ENCODE measurements at places on chromosomes 12 and 14.

GRCh38 chr12:75628916-75629315, 117.5 kb upstream of the KRR1 start:
- no peak for DNase-seq

DNA sequence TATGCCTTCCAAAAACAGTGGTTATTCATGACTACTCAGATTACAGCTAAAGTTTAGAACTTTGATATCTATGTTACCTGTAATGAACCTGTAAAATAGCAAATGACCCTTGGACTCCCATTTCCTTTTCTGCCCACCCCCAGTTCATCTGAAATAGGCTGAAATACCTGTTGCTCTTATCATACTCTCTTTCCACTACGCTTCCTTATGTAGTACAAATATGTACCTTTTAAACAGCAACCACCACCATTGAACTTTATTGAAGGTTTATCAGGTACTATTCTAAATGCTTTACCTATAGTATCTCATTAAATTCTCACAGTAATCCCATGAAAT, 239.7 kb downstream of the SSPN start:
- DNase-seq = no peak

DNA sequence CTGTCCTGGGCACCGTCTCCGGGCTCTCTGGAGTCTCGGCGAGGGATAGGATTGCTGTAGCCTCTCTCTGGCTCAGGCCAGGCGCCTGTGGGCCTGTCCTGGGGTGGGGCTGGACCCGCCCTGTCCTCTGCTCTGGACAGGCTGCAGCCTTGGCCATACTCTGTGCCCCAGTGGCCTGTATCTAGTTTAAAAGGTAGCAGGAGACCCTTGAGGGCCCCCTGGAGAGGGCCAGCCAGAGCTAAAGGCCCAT, 1.8 kb downstream of the KIF26A start:
- DNase-seq = no peak

- DNase-seq = peak; percentile 24
Observed at GRCh38 chr14:103880348-103881267, 33.2 kb upstream of the PPP1R13B start.

- peak; percentile 51 for DNase-seq
Observed at GRCh38 chr12:18805516-18806248, 67.8 kb downstream of the CAPZA3 start.

DNA sequence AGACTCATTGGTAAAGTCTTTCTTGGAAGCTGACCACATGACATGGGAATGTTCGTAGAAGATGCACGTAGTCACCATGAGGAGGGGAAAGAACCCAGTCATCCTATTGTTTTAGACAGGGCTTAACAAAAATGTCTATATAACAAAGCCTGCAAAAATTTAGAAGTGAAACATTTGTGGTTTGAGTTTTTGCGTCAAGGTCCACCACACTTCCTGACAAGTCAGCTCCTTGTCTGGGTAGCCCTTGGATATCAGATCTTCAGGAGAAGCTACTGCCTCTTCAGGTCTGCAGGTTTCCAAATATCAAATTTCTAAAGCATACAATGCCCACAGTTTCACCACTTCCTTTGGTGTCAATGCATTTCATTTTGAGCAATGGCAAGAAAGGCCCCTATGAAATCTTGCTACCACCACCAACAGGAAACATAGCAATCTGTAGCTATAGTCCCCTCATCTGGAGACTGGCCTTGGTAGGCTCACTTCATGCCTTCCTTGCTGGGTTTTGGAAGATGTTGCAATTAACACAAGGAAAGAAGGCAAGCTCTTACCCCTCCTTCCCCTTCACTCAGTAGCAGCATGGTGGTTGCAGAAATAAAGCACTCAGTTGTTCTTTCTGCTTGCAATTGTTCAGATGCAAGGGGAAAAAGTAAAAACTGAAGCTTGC, 235.2 kb downstream of the PCNX1 start:
- no peak for DNase-seq

GRCh38 chr14:59360233-59360632, 104.9 kb downstream of the GPR135 start:
- DNase-seq = no peak

DNA sequence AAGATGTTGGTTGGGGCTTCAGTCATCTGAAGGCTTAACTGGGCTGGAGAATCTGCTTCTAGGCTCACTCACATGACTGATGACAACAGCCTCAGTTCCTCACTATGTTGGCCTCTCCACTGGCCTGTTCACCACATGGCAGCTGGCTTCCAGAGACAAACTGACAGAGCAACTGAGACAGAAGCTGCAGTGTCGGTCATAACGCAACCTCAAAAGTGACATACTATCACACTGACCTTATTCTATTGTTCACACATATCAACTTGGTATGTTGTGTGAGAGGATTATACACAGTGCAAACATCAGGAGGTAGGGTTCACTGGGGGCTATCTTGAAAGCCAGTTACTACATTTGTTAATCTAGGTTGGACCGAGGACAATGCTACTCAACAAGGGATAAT, 92.9 kb downstream of the PAWR start:
- DNase-seq = no peak

- DNase-seq = no peak
Observed at GRCh38 chr12:125434936-125435443, 369.8 kb downstream of the AACS start.

DNA sequence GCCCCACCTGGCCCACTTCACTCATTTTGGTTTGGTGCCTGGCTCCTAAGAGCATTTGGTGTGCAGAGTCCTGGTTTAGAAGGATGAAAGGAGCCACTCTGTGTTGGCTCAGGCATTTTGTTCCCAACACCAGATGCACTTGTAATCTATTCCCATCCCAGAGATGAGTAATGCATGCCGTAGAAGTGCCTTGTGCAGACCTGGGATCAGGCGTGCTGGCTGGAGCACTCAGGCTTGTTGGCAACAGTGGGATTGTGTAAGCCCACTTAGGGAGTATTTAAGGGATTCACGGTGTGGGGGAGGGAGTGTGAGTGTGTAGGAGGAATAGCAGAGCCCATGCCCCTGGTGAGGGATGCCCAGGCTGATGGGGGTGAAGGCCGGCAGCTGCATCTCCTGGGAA, 501.5 kb upstream of the TBX3 start:
- DNase-seq = no peak

DNA sequence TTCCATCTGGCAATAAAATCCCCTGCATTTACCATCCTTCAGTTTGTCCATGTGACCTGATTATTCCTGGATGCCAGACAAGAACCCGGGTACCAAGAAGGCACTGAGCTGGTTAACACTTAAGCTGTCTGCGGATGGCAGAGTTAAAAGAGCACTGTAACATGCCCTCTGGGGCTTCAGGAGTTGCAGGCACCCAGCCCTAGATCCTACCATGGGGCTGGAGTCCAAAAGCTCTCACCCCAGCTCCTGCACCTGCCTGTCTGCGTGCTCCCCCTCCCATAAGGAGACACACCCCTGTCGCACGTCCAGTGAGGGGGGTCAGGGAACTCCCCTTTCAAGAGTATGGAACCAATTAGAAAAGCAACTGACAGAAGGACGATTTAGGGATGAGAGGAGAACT, 14.6 kb upstream of the FBXO34 start:
- no peak for DNase-seq

DNA sequence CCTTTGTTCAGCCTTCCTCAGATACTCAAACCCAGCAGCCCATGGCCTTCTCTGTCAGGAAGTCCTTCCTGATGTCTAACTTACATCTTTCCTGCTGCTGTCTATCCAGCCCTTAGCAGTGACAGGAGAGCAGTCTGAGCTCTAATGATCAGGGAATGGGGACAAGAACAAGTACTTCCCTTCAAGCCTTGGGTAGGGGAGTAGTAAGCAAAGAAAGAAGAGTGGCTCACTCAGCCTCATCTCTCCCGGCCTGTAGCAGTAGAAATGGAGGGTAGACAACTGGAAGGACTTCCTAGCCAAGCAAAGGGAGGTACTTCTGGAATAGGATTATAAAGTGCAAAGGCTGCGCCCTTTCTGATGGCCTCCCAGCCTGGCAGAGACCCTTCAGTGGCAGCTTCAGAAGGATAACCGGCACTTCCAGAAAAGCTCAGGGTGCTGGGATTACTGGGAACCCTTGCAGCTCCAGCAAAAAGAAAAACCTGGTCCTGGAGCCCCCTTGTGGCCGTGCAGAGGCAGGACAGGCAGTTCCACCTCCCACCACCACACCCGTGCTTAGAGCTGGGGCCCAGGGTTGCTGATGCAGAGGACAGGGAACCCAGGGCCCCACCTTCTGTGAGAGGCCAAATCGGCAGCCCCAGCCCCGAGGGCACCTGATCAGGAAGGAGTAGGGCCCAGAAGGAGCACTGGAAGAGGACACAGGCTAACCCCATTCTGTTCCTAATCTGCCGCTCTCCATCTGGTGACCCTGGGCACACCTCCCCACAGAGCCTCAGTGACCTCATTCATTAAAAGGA, 12.4 kb upstream of the SMUG1 start:
- peak; percentile 84 for DNase-seq

DNA sequence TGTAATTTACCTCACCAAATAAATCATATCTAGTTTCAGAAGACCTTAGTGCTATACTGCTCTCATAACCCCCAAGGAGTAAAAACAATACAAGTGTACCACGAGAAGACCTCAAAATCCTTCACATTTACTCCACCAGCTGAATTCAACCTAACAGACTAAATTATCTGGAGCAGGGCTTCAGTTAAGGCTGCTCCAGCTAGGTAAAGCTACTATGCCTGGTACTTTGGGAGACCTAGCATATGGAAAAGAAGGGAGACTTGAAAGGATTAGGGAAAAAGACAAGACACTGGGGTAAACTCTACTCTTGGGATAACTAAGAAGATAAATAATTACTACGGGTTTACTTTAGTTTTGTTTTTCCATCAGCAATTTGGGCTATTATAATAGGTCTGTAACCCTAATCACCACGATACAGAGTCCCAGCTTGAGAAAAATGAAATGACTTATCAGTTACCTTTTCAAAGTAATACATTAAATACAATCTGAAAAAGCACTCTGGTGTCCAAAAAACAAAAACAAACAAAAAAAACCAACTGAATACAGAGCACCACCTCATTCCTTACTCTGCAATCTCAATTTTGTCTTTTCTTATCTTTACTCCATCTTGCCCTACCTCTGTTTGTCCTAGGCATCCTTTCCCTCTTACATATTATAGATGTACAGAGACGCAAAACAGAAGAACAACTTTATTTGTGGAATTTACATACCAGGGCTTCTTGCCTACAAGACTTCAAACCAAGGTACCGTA, 2.1 kb downstream of the EML5 start:
- no peak for DNase-seq

DNA sequence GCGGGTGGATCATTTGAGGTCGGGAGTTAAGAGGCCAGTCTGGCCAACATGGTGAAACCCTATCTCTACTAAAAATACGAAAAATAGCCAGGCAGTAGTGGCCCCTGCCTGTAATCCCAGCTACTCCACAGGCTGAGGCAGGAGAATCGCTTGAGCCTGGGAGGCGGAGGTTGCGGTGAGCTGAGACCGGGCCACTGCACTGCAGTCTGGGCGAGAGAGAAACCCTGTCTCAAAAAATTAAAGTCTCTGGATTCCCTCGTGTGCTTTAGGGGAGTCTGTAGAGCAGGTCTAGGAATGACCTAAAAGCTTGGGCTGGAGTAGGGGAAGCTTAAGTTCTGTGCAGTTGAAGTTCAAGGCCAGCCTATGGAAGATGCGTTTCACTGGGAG, 697 bp upstream of the TULP3 start:
- DNase-seq = no peak

DNA sequence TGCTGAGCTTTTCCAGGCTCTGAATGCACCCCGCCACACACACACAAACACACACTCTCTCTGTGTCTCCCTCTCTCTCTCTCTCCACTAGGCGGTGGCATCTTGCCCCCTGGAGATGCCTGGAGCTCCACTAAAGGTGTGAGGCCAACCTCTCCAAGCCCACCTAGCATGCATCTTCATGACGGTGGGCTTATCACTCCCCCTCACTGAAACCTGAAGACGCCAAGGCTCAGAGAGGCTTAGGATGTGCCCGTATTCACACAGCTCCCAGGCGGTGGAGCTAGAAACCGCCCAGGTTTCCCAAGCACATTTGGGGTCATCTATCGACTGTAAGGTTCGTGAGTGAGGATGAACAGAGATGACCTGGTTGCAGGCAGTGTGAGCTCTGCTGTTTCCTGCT, 42.6 kb upstream of the BCL11B start:
- DNase-seq = no peak

DNA sequence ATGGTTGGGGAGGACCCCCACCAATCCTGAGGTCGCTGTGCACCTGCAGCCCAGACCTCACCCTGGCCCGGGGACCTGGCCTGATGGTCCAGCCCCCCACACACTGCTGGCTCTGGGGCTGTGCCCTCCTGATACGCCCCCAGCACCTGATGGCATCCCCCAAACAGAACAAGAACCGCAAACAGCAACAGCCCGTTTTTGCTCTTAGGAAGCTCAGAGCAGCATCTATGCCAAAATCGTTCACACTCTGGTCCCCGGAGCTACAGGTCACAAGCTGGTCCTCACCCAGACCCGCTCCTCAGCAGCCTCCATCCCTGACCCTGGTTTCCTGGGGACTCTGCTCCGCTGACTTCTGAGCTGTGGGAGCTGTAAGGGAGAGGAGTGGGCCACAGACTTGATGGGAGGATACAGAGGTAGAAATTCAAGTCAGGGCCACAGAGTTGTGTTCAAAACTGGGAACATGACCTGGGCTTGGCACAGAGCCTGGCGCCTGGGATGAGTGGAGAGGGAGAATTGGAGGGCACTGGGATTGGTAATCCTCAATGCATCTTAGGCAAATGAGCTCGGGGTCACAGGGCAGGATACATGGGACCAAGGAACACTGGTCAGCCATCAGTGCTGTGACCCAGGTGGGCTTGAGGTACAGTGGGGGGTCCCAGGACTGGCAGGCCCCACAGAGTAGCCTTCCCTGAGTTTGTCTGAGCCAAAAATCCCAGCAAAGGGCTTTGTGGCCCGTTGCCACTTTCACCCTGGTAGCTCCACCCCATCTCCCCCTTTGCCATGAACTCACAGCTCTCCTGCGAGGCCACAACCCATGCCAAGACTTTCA, 170.9 kb upstream of the RTL1 start:
- DNase-seq = no peak

DNA sequence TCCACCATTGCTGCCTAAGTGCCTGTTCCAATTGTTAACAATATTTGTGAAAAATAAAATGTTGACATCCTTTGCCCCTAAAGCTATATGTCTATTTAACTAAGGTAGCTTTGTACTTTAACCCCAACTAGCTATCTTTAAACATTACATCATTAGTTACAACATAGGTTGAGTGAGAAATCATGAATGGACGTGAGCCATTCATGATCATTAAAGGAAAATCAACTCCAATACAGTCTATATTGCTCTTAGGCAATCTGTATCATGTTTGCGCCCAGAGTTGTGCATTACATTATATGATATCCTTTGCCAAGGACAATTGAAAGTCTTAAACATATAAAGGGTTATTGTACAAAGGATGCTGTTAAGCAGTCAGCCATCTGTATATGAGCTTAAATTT, 269.6 kb downstream of the ALX1 start:
- DNase-seq = no peak

GRCh38 chr14:28088125-28088524, 678.5 kb upstream of the FOXG1 start:
- peak; percentile 45 for DNase-seq
